Head of caudate nucleus (tissue), 42 donors: ENCODE measurements at places on chromosomes 1 and 21.

GRCh38 chr1:76281306-76281705 is 206.8 kb downstream of the ST6GALNAC3 start:
- DNase-seq: peak; percentile 35

DNA sequence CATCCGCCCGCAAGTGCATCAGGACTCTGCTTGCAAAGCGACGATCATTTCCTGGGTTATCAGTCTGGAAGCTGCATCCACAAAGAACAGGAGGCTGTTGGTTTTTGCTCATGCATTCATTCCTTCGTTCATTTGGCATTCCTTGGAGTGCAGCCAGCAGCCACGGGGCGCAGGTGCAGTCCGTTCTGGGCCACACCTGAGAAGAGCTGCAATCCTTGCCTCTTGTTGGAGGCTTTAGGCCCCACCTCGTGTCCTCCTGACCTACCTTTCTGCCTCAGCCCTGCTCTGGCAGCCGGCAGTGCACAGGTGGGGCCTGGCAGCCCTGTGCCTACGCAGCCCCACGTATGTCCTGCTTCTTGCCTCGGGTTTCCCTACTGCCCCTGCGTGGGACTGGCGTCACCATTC is 19.6 kb upstream of the C2CD2 start:
- peak; percentile 4 for DNase-seq

DNA sequence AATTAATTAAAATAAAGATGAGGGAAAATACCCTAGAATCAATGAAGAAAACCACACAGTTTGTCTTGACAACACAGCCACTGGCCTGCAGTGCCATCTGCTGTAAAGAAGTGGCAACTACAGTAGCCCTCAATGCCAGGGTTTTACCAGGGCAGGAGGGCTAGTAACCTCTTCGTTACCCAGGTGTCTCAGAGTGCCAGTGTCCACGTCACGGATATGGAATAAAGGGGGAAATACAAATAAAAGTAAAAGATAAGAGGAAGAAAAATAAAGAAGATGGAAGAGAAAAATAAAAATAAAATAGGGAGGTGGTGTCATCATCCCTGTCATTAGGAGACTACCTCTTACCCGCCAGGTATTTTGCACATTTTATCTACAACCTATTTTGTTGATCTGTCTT is 14.2 kb upstream of the SLC44A3 start:
- peak; percentile 50 for DNase-seq

DNA sequence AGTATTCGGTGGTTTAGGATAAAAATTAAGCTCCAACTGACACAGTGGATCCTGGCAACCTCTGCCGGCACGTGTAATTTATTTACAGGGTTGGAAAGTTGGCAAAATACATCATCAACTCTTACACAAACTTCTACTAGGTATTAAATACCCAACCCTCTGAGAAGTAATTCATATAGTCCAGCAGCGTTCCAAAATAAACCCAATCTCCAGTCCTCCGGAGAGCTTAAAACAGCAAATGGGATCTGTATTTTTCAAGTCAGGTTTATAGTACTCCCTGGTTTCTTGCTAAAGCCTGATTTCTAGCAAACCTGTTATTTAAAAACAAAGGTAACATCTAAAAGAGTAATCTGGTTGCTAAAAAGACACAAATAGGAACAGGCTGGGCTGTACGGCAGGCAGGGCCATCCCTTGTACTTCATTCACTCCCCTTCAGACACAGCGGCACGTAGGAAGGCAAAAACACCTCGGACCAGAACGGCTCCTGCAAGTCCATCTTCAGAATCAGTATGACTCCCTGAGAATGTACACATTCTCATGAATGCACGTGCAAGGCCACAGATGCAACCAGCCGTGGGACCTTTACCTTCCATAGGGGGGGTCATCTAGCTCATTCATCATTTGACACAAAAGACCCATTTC is 8.6 kb downstream of the GLIS1 start:
- DNase-seq: no peak

DNA sequence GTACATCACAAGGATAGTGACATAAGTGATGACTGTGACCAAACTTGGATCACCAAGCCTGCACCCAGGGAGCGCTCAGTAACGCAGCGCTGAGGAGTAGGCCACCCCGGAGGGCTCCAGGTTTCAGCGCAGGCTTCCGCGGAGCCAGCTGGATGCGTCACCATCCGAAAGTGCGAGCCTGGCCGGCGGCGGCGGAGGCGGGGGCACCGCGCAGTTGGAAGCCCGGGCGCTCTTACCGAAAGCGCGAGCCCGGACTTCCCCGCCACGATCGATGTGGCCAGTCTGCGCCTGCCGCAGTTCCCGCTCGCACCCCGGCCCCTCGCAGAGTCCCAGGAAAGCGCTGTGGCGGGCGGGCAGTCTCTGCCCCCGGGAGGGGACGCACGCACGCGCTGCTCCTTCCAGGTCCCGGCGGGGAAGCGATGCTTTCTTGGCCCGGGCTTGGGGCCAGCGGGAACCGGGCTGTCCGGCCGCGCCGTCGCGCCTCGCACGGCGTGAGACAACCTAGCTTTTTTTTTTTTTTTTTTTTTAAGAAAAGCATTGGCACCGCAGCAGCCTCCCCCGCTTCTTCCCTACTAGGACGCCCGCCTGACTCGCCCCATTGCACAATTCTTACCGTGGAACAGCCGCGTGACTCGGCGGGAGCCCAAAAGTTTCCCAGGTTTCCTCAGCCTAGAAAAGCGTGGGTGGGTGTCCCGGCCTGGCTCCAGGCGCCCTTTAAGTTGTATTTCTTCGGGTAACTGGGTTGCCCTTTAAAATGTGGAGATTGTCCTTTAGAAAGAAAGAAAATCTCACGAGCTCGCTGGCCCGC is 36.4 kb upstream of the JAK1 start:
- peak; percentile 85 for DNase-seq
